ENCODE measurements at places on chromosomes 12 and 14.
A peak's percentile ranks its signal among the peaks of the same experiment; 100 is the strongest.

GRCh38 chr12:77837876-77838291 lies 7.2 kb downstream of the NAV3 start:
- DNase-seq, result no peak

- no peak for DNase-seq
These were observed 333.0 kb downstream of the CCER1 start for GRCh38 chr12:90621927-90622326.

GRCh38 chr12:16020031-16020430 lies 108.9 kb downstream of the DERA start:
- no peak for DNase-seq

- no peak for DNase-seq
These were observed 4.9 kb upstream of the DYNLL1 start for GRCh38 chr12:120490833-120491512.

DNA sequence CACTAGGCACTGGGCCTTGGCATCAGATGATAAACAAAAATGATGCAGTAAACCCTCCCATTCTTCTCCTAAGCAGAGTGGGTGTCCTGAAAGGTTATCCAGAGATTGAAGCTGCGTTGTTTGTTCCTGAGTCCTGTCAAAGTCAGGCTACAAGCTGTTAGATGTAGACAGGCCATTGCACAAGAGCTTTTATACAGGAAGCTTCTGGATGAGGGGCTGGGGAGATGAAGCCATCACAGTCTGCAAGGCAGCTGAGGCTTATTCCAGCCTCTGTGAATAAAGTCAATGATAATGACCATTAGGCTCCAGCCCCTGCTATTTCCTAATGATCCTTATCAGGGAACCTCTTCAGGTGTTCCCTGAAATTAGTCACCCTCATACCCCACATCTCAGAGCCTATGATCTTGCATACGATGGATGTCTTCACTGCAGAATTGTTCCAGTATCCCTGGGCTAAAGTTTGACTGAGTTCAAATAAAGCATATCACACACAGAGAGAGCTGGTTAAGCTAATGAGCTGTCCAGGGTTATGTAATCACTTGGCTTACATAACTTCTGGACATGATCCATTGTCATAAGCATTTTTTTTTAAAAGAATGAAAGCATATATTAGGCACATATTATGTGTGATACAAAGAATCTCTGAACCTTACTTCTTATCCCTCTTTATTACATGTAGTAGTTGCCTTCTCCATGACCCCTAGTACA lies 337.1 kb upstream of the OR4E1 start:
- DNase-seq, result no peak

DNA sequence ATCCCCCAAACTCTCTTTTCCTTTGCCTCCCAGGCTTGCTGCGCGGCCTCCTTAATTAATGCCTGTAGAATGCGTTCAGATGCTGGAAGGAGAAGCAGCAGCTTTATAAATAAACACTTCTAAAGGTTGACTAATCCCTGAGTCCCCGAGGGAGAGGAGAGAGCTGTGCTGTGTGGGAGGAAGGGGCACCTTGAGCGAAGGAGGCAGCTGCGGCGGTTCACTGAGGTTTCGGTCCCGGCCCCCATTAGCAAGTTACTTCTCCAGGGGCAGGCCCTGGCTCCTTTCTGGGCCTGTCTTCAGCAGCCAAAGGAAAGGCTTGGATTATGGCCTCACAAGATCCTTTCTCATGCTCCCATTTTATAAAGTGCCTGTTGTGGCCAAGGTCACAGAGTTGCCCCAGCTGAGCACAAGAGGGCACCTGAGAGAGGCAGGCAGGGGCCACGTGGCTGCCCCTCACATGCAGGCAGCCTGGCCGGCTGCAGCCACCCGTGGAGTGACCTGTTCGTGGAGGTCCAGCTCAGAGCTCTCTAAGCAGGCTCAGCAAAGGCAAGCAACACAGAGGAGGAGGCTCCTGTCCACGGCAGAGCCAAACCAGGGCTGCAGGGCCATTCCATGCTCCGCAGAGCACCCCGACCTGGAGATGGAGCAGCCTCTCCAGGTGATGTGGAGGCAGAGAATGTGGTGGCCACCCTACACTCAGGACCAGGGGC lies 15.0 kb upstream of the CACNA2D4 start:
- no peak for DNase-seq

- DNase-seq, result no peak
These were observed 525 bp upstream of the FAR2 start for GRCh38 chr12:29148596-29148910.

DNA sequence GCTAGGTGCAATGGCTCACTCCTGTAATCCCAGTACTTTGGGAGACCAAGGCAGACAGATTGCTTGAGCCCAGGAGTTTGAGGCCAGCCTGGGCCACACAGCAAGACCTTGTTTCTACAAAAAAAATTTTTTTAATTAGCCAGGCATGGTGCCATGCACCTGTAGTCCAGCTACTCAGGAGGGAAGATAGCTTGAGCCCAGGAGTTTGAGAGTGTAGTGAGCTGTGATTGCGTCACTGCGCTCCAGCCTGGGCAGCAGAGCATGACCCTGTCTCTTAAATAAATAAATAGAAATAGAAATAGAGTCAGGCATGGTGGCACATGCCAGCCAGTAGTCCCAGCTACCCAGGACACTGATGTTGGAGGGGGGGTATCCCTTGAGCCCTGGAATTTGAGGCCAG lies 36.7 kb upstream of the CLIP1 start:
- DNase-seq, result no peak

GRCh38 chr14:91032248-91032647 lies 28.2 kb downstream of the RPS6KA5 start:
- no peak for DNase-seq

DNA sequence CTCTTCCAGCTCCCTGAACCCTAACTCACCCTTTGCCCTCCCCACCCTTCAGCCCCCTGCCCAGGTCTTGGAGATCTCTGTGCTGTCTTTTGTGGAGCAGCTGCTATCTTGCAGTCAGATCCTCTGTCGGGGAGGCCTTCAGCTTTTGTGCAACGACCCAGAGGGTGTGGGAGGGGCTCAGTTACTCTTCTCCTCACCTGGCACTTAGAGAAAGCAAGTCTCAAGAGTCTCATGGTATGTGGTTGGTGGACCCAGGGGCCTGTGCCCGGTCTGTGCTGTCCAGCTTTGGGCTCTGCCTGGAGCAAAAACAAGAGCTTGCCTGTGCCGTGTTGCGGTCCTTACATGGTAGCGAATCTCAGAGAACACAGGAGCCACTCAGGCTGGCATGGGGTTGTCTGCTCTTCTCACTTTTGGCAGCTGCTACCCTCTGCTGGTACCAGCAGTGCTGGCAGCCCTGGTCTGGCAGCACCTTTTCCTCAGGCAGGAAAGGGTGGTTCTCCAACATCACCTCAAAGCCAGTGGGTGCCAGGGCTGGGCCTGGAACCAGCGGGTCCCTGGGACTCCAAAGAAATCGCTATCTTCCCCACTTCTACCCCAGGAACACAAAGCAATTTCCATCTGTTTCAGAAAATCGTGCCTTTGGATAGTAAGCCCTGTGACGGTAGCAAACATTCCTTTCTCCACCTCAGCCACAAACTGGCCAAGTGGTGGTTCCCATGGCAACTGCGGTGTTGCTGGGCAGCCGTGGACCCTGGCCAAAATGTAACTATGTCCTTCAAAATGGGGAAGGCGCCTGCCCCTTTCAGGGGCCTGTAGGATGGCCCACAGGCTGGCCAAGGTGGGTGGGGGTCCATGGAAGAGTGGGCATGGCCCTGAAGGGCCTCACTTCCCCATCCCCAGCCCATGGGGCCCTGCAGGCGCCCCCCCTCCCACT lies 90.0 kb downstream of the RIN3 start:
- peak; percentile 18 for DNase-seq

DNA sequence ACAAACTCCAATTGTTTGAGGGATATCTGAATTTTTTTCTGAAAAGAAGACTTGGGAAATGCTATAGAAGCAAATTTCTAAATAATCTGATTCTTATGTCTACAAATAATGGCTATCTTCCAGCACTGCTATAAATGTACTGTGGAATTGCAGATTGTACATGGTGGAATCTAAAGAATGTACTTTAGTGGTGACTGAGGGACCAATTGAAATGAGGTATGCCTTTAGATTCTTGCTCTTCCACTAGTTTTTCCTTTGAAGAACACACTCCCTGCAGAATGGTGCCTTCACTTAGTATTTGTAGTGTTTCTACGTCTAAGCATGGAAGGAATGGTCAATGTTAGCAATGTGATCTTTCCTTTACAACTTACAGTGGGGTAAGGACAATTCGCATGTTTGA lies 11.7 kb upstream of the PRB4 start:
- DNase-seq, result no peak

DNA sequence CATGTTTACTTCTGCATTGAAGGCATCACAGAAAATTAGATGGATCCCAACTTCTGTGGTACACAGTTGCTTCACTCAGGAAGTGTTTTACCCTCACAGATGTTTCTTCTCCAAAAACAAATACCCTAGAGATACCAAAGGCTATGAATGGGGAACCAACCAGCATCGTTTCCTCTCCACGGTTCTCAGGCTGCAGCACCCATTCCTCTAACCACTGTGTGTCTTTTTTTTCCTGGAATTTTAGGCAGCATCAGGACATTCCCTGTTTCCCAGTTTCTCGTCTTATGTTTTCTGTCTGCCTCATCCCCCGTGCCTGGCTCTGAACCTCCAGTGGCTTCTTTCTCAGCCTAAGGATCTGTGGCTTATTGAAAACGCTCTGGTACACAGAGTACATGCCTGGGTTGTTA lies 72.0 kb upstream of the TBX5 start:
- no peak for DNase-seq

- no peak for DNase-seq
These were observed 115.7 kb downstream of the RFLNA start for GRCh38 chr12:124410354-124411175.

DNA sequence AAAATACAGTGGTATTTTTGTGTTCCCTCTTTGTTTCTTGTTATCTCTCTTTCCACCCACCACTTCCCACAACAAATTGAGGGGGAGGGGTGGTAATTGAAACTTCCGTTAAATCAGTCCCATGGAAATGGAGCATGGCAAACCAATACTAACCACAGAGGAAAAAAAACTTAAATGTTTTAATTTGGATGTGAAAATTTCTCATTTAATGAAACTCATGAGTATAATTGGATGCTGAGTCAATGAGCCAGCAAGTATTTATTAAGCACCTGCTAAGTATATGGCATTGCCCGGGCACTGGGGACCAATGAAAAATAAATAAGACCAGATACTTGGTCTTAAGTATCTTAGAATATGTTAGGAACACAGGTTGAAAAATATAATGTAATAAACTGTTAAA lies 147.5 kb downstream of the KCNH5 start:
- no peak for DNase-seq

DNA sequence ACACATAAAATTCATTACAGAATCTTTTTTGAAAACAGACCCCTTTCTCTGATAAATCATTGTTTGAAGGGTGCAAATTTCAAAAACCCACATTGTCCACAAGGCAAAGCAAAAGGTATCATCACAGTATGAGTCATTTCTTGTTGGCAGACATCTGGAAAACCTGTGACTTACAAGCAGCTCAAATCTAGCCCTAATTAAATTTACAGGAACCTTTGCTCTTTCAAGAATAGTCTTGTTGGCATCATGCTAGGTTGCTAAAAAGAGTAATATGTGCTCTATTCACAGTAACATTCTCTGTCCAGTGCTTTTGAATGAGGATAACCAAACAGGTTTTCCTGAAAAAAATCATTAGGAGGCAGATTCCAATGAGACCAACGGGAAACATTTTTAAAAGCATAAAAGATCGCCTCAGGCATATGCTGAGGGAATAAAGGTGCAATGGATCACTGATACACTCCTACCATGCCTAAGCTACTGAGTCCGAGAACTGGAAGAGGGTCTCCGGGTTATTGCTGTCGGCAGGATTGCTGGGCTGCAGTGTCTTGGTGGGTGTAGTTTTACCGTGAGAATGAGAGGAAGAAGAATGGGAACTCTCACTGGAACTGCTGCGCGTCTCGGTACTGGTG lies 55.5 kb upstream of the TTC7B start:
- peak; percentile 8 for DNase-seq

- DNase-seq, result no peak
These were observed 264.2 kb downstream of the ADAMTS20 start for GRCh38 chr12:43287706-43288383.

DNA sequence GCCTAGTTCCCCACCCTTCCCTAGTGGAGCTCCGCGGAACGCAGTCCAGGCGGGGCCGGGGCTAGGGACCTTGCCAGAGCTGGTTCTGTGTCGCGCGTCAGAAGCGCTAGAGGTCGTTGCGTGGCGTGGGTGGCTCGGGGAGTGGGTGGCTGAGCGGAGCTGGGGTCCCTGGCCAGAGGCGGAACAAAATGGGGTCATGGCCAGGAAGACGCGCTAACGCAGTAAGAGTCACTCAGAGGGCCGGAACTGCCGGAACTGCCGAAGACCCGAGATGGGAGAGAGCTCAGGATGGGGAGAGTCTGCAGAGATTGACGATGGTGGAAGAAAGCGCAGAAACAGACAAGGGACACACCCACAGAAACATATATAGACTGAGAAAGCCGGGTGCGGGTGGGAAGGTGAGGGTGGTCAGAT lies 4.8 kb downstream of the DGKA start:
- DNase-seq, result no peak

DNA sequence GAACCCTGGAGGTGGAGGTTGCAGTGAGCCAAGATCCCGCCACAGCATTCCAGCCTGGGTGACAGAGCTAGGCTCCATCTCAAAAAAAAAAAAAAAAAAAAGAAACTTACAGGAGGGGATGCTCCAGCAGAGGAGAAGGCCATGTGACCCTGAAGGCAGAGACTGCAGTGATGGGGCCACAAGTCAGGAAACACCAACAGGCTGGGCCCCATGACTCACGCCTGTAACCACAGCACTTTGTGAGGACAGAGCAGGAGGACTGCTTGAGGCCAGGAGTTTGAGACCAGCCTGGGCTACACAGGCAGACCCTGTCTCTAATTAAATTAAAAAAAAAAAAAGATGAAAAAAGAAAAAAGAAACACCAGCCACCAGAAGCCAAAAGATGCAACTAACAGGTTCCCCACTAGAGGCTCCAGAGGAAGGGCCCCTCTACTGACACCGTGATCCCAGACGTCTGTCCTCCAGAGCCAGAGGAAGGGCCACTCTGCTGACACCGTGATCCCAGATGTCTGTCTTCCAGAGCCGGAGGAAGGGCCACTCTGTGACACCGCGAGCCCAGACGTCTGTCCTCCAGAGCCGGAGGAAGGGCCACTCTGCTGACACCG lies 9.1 kb upstream of the GLT1D1 start:
- no peak for DNase-seq
